Smooth muscle cell of the umbilical artery (primary cell): ENCODE measurements at places on chromosomes 16 and 17. TPM values are rescaled to one million over a fixed set of nuclear protein-coding genes. Genes with fewer than 3 reads are reported as not detected.

Gene KRT15
- total RNA-seq: 1.8 and 8.6 TPM in 2 replicates

Gene EEF2KMT
- 12.2 and 15.8 TPM in 2 replicates for total RNA-seq

Gene CCDC43
- total RNA-seq: 37.4 and 37.9 TPM in 2 replicates

Gene POLR3K
- total RNA-seq: 2.4 and 4.2 TPM in 2 replicates

Gene HSPB9
- 0.14 TPM in 1 of 2 replicates, not detected in the other for total RNA-seq

Gene PRR35
- total RNA-seq: not detected in 2 replicates

Gene RAB26
- 2.3 and 3.0 TPM in 2 replicates for total RNA-seq

Gene CES5A
- not detected in 2 replicates for total RNA-seq

Gene WFDC1
- total RNA-seq: 0.05 and 12.5 TPM in 2 replicates

Gene SLC46A1
- 10.1 and 12.1 TPM in 2 replicates for total RNA-seq

Gene ZNF747
- 7.6 and 9.5 TPM in 2 replicates for total RNA-seq

Gene LPO
- total RNA-seq: 0.59 TPM in 1 of 2 replicates, not detected in the other

Gene GPT2
- 32.1 and 36.9 TPM in 2 replicates for total RNA-seq

Gene RRAD
- 21.1 and 37.4 TPM in 2 replicates for total RNA-seq

Gene ITGAL
- 0.89 TPM in 1 of 2 replicates, not detected in the other for total RNA-seq

Gene CSH2
- total RNA-seq: not detected in 2 replicates

Gene KRT31
- not detected in 2 replicates for total RNA-seq

Gene SLC35G6
- total RNA-seq: not detected in 2 replicates
